Fibroblast of skin of left biceps (primary cell): ENCODE measurements at places on chromosomes 3 and 15.

DNA sequence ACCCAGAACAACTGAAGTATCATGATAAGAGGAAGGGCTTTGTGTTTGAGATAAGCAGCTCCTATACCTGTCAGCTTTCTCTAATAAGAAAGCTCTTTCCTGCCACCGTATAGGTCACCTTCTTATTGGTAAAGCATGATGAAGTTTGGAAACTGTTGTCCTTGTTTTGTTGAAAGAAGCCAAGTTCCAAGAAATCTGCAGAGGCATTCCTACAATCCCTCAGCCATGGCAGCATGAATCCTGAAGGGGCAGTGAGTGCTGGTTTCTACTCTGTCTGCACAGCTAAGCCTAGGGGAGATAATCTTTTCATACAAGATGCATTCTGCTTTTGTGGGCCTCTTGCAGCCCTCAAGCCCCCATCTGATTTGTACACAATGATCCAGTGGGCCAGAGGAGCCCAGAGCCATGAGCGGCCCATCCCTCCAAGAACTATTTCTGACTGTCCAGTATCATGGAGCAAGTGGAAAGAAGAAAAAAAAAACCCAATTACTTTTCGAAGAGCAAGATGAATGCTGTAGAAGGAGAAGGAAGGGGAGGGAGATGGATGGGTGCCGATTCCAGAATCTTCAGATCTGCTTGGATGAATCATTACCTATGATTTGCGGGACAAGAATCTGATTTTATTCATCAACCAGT lies 1.9 kb upstream of the THBS1 start:
- peak; percentile 15 for DNase-seq

- no peak for DNase-seq
Observed at GRCh38 chr15:39736412-39737195, 46.0 kb downstream of the FSIP1 start.

DNA sequence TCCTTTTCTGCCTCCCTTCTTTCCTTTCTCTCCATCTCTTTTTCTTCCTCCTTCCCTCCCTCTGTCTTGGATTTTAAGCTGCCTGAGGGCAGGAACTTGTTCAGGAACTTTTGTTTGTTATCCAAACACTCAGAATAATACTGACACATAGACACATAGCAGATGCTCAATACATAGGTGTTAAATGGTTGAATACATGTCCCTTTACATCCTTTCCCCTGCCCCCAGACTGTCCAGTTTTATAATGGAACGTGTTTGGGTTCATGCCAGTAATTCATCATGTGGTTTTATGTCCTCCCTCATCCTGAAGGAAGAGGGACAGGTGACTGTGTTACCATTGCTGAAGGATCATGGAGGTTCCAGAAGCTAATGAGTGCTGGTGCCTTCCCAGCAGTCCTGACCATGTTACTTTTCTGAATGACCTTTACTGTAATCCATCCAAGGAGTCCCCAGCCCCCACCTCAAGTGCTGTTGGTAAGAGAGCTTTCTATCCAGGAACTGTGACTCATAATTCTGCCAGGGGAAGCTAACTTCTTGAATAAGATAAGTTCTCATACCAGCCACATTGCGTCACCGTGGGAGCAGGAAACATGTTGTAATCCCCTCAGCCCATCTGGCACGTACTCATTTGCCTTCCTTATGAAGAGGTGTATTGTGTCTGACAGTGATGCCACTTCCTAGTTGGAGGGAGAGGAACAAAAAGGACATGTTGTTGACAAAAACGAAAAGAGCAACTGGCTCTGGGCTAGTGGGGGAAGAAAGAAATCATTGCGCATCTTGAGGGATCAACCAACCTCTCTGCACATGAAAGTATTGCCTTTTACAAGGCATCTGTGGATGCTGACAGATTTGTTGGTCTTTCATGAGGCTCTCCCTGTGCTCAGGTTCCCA lies 52.4 kb downstream of the IL1RAP start:
- DNase-seq: peak; percentile 97

DNA sequence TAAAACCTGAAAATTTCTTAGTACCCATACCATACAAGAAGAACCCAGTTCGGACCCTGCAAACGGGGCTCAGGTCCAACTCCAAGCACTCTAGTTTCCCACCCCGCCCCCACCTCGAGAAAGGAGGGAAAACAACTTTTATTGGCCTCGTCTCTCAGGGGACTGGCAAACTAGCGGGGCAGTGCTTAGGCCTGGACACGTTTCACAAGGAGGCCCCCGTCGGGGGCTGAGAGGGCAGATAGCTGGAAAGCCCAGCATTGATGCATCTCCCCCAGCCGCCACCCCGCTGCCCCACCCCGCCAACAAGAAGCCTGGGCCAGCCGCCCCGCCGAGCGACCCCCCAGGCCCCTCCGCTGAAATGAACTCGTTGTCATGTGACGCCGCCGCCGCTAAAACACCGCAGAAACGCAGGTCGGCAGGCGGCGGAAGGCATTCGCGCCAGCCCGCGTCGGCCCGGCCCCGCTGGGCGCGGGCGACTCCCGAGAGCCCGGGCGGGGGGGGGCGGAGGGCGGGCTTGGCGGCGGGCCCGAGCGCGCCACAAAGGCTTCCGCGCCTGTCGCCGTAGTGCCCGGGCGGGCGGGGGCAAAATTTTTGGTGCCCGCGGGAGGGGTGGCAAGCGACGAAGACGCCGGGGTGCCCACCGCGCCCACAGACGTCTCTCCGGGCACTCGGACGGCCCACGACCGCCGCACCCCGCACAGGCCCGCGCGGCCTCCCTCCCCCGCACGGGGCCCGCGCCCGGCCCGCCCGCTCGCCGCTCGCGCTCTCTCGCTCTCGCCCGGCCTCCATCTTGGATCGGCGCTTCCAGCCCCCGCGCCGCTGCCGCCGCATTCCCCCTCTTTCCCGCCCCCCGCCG lies 634 bp downstream of the STAG1 start:
- no peak for DNase-seq

DNA sequence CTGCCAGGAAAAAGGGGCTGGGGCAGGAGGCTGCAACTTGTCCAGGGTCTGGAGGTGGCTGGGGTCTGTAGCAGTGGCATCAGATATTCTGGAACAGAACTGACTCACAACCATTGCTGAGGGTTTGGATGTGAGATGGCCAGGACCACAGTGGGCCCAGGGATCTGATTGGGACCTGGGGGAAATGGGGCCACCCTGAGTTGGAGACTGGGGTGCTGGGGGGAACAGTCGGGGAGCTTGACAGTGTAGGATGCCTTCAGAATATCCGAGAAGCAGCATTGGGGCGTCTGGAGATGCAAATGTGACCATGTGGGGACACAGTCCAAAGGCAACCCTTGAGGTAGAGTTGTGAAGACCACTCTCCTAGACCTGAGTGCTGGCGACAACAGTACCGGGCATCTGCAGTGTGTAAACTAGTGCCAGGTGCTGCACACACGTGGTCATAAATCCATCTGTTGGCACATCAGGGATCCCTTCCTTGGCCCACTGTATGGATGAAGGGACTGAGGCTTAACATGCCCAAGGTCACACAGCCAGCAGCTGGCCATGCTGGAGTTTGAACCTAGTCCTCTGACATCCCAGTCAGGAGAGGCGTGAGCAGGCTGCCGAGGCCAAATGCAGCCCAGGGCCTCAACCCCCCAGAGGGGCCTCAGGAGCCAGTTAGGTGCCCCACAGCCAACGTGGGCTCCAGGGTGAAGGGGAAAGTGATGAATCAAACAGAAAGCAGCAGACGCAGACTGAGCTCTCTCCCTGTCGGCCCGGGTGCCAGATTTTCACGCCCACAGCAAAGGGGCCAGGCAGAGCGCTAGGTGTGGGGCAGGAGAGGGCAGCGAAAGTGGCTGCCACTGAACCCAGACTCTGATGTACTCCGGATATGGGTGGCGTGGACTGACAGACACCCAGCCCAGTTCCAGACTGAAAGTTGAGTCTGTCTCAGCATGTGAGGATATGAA lies 18.8 kb downstream of the HEMK1 start:
- DNase-seq: no peak

DNA sequence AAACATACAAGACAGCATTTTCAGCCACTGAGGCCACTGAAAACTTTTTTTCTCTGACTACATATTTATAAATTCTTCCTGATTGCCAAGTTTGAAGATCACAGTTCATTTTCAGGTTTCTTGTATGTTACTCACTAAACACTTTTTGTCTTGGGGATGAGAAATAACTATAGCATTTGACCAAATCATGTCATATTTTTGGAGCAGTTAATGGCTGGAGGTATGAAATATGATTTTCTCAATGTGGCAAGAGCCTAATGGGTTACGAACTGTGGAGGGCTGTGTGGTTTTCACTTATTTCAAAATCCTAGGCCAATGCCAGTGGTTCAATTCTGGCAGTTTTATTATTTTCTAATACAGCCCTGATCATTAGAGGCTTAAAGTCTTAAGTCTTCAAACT lies 64.4 kb downstream of the USP13 start:
- no peak for DNase-seq

DNA sequence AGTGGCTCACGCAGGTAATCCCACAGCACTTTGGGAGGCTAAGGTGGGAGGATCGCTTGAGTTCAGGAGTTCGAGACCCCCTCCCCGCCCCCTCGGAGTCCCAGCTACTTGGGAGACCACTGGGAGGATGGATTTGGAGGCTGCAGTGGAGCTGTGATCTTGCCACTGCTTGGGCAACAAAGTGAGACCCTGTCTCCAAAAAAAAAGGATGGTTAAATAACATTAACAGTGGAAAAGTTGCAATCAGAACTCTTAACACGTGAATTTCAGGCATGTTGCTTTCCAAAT lies 1.4 kb upstream of the TMEM87A start:
- no peak for DNase-seq

- no peak for DNase-seq
Observed at GRCh38 chr15:29708519-29708918, 113.7 kb downstream of the TJP1 start.

DNA sequence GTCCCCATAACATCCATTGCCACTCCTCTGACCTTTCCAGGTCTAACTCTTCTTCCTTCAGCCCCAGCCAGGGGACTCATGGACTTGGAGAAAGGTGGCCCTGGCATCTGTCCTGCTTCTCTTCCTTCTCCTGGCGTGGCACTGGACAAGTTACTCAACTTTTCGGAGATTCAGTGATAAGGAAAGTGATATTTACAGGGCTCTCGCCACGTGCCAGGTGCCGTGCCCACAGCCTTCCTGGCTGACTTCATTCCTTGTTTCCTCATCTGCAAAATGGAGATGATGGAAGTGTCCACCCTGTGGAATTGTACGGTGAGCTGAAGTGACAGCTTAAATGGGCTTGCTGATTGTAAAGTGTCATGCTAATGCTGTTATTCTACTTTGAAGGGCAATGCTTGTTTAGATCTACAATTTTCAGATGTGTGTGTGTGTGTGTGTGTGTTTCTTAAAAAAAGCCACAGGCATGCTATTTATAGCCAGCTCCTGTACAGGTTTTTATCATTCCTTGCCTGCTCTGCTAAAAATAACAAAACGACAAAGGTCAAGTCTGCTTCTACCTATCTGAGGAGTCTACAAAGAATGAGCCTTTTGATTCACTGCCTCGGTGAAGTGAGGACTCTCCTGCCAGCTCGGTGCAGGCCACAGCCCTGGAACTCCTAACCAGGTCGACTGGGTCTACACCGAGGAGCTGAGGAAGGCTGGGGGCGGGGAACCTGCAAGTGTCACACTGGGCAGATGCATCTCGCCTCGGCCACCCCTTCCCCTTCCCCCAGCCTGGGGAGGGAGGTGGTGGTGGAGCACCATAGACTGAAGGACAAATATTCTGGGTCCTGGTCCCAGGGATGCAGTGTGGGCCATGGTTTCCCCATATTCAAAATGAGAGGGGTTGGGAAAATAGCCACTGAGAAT lies 11.4 kb upstream of the ATP2B2 start:
- no peak for DNase-seq

- DNase-seq: no peak
Observed at GRCh38 chr3:98692787-98693473, 70.2 kb upstream of the ST3GAL6 start.

GRCh38 chr15:70269991-70270751 lies 172.5 kb upstream of the TLE3 start:
- no peak for DNase-seq

DNA sequence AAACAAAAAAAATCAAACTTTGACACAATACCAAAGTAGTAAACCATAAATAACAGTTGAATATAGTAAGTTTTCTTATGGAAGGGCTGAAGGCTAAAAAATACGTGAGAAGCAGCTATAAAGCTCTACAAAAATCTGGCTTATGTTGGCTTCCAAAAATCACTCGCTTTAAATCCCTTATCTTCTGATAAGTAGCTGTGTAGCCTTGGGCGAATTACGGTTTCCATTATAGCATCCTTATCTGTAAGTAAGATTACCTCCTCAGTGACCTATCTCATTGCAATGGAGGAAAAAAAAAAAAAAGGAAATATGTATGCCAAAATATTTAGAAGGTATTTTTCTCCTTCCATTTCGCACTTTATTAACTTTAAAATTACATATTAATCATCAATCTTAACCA lies 348.6 kb downstream of the PLOD2 start:
- no peak for DNase-seq

DNA sequence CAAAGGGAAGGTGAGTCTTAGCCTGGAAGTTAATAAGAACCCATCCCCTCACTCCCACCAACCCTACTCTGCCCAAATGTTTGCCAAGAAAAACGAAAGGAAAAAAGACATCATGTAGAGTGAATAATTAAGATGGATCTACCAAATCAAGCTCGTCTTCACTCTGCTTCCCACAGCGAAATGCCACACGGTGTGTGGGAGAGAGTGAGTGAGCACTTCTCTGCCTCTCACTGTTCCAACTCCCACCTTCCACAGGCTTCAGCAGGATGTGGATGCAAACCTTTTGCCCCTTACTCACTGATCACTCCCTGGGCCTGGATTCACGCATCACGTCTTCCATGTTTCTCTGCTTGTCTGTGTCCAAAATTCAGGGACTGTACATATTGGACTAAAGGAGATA lies 85.4 kb downstream of the WDR76 start:
- DNase-seq: no peak

DNA sequence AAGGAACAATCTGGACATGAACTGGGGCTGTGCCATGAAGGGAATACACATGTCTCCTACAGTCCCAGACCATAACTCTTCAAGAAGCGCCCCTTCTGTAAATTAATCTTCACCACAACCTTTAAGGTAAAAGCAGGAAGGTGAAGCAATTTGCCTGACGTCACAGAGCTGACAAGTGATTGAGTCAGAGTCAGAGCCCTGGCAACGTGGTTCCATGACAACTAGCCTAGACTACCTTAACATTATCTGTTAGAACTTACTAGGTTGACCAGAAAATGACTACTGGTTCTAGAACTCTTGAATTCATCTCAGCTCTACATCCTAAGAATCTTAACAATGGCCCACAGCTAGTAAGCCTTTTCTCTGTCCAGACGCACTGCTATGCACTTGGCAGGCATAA lies 124.6 kb downstream of the NTRK3 start:
- DNase-seq: no peak

- DNase-seq: no peak
Observed at GRCh38 chr3:139074565-139075115, 29.9 kb upstream of the PRR23C start.

- DNase-seq: no peak
Observed at GRCh38 chr15:29066310-29066709, 180.5 kb downstream of the APBA2 start.

- no peak for DNase-seq
Observed at GRCh38 chr3:76550522-76551201, 489.2 kb upstream of the ROBO2 start.

DNA sequence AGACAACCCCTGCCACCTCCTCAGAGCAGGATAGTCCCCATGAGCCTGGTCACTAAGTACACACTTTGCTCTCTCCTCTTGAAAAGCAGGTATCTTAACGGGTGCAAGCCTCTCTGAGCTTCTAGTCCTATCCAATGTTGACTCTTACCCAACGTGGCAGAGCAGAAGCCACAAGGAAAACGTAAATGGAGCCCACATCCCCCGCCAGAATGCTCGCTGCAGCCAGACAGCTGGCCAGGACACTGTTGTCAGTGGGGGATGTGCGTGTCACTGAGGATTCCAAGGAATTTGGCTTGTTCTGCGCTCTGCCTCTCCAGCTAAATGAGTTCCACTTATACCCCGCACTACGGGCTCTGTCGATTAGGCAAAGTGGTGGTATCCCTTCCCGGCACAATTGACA lies 67.8 kb upstream of the IGF1R start:
- no peak for DNase-seq
